RWPE1 (cell line): ENCODE measurements at places on chromosomes 3 and 15.
A peak's percentile ranks its signal among the peaks of the same experiment; 100 is the strongest.

DNA sequence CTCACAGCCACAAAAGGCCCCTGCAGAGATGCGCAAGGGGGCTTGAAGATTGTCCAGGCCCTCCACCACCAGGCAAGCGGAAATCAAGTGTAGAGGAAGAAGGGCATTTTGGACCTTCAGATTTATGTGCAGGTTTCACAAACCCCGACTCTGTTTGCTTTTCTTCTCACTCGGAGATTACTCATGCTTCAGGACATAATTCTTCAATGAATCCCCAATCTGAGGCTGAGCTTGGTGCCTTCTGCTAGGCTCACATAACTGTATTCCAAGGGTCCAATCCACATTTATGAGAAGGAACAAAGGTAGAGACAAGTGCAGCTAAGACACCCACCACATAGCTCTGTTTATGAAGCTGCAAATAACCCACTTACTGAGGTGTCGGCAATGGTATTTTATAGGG lies 50.6 kb upstream of the NMNAT3 start:
- no peak for DNase-seq

DNA sequence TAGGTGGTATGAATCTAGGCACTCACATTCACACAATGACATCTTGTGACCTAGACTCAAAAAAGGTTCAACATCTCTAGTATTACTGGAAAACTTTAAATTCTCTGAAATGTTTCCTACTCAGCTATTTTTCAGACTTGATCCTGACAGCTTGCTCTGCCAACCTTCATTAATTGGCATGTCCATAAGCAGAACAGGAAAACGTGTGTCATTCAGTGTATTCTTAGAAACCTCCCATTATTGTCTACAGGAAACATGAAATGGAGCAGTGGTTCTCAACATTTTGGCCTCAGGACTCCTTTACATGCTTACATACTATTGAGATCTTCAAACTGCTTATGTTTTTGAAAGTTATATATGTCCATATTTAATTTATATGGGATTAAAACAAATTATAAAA lies 363.2 kb downstream of the NAALADL2 start:
- no peak for DNase-seq

DNA sequence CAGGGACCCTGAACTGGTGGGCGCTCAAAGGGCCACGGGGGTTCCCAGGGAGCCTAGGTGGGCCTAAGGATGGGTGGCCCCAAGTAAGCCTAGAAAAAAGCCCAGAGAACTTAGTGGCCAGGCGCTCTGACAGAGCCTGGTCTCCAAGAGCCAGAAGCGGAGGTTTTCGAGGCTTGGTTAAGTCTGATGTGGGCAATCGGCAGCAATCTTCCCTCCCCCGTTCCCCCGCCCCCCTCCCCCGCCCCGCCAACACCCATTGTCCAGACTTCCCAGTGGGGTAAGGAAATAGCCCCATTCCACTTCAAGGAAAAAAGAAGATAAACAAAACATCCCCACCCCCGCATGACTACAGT lies 6.7 kb downstream of the EOMES start:
- no peak for DNase-seq

- no peak for DNase-seq
Measured at GRCh38 chr3:123861081-123861836, 22.9 kb downstream of the MYLK start.

DNA sequence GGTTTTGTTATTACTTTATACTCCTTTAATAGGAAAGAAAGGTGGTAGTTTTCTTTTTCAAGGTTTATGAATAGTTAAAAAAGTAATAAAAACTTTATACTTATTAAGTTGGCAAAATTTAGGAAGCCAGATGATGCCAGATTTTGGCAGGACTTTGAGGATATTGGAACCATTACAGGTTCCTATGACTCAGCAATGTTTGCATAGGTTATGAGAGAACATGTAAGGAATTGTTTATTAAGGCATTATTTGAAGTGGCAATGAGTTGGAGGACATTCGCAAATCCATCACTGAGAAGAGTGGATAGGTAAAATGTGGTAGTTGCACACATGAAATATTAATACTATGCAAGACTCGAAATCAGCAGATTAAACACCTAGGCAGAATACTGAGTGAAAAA lies 29.9 kb downstream of the CDAN1 start:
- DNase-seq, result peak; percentile 69

- DNase-seq, result no peak
Measured at GRCh38 chr3:47079432-47079831, 84.5 kb downstream of the SETD2 start.

DNA sequence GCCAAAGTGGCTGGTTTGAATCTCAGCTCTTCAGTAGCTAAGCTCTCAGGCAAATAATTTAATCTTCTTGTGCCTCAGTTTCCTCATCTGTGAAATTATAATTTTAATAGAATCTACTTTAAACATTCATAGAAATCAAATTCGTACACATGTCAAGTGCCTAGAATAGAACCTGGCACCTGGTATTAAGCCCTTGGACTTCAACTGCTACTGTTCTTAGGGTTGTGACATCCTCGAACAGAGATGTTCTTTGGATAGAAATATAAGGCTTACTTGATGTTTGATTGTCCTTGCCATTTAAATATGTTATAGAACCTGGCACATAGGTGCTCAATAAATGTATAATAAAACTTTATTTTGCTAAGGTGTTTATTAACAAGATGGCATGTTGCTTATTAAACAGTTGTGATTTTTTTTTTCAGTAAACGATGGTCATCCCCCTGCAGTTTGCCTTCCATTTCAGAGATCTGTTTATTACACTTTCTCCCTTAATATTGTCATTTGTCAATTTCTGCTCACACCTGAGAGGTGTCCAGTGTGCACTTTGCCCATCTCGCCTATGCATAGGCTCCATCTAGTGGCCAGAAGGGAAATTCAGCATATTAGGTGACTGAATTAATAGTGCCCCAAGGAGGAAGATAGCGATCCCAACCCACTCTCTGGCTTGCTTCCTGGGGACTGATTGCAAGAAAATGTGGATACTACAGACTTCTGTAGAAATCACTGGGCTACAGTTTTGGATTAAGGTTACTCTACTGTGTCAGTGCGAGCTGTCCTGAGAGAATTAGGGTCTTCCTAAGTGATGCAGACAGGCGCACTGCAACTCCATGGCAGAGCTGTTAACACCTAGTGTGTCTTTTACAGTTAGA lies 10.7 kb downstream of the IGF1R start:
- DNase-seq, result peak; percentile 59

DNA sequence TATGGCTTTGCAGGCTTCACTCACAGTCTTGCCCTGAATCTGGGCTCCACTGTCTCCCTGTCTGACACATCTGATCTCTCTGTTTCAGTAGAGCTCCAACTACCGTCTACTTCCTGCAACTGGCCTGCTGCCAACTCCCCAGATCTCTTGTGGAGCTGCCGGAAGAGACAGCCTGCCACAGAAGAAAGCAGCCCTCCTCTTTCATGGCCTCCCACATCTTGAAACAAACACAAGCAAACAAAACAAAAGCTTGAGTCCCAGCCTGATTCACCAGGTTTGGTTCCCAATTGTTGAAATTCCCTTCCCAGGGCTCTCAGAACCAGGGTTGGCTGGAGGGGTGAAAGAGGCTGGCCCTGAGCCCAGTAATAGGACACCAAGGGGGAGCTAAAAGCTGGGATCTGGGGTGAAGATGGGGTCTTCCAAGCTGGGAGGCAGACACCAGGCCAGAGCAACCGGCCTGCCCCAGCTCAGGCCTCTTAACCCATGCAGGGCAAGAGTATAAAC lies 55.3 kb upstream of the CA12 start:
- DNase-seq, result no peak

DNA sequence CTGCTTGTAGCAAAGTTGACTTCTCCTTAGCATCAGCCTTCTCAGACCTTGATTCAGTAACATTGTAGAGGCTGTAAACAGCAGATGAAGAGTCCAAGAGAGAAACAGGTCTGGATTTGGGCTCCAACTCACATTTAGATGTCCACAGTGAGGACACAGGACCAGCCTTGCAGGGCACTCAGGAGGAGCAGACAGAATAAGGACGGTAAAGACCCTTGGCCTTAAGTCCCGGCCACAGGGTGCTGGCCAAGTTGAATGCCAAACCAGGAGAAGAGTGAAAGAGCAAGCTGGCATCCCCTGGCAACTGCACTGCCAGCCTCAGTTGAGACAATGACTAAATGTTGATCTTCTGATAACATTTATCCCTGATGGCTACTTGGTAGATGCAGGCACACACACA lies 136.3 kb downstream of the LRRK1 start:
- DNase-seq, result no peak

- no peak for DNase-seq
Measured at GRCh38 chr3:135755330-135756105, 210.0 kb upstream of the PPP2R3A start.

- DNase-seq, result no peak
Measured at GRCh38 chr3:41792806-41793205, 169.1 kb downstream of the ULK4 start.

DNA sequence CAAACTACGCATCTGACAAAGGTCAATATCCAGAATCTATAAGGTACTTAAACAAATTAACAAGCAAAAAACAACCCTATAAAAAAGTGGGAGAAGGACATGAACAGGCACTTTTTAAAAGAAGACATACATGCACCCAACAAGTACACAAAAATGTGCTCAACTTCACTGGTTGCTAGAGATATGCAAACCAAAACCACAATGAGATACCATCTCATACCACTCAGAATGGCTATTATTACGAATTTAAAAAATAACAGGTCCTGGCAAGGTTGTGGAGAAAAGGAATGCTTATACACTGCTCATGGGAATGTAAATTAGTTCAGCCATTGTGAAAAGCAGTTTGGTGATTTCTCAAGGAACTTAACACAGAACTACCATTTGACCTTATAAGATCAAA lies 175.6 kb upstream of the MLF1 start:
- no peak for DNase-seq

DNA sequence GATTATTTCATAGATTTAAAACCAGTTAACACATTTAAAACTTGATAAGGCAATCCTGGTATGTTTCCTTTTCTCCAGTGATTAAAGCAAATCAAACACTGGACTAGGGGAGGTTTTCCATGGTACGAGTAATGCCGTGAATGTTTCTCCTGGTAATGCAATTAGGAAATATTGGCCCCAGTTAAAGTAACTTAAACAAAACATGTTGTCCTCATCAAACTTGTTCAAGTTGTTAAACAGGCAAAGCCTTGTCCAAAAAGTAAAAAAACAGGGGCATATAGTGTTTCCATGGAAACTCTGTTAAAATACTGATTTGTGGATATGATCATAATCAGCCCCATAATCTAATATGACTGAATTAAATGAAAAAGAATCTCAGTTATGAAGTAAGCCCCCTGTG lies 13.1 kb upstream of the LRTM1 start:
- DNase-seq, result no peak

DNA sequence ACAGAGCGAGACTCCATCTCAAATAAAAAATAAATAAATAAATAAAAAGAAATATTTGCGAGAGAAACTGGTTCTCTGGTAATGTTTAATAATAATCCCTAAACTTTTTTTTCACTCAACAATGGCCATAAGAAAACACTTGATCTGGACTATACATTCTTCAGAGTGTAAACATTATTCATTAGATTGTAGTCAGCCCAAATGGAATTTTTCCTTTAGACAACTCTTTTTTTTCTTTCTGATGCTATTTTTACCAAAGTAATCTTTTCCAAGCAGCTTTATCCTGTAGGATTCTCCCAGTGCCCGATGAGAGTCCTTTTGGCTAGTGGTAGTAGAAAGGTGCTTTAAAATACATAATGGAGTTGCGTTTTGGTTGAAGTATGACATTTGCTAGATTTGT lies 90.4 kb downstream of the NEDD4 start:
- DNase-seq, result no peak

- DNase-seq, result no peak
Measured at GRCh38 chr3:21747376-21747775, 3.6 kb downstream of the ZNF385D start.
